Aorta (tissue), 5 donors: ENCODE measurements at places on chromosomes 11 and 22.
A peak's percentile ranks its signal among the peaks of the same experiment; 100 is the strongest.

DNA sequence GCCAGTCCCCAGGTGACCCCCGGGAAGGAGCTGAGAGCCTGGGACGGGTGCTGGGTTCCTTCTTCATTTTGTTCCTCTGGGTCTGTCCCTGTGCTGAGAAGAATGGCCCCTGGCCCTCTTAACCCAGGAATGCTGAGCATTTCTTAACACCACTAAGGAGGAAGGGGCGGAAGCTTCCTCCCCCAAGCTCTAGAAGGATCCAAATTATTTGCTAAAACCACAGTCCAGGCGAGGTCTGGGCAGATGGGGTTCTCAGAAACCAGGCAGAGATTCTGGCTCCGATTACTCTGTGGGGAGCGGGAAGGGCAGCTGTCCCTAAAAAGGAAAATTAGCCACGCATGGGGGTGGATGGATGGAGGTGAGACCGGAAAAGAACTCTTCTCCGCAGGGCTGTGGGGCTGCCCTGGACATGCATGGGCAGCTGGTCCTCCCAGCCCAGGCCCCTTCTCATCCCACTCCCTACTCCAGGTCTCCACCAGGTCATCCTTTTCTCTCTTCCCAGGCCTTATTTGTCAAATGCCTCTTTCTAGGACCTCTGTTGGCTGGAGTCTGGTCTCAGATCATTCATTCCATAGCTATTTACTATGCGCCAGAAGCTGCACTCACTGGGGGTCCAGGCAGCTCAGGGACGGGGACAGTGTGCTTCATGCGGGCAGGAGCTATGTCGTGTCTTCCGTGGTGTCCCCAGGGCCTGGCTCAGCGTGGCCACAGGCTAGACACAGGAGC lies 45.0 kb upstream of the MYH9 start:
- H3K4me1 ChIP-seq: no peaks in the 10 kb centered on the region
- no peak overlapping the region for H3K27ac ChIP-seq
- DNase-seq: no peak
- no peaks in the 10 kb centered on the region for H3K27me3 ChIP-seq
- no peak overlapping the region for H3K4me3 ChIP-seq

- H3K27ac ChIP-seq: no peak overlapping the region
- DNase-seq: no peak
- H3K4me1 ChIP-seq: no peaks in the 10 kb centered on the region
- no peaks in the 10 kb centered on the region for H3K36me3 ChIP-seq
These were observed 10.6 kb downstream of the JHY start for GRCh38 chr11:122893131-122893530.

DNA sequence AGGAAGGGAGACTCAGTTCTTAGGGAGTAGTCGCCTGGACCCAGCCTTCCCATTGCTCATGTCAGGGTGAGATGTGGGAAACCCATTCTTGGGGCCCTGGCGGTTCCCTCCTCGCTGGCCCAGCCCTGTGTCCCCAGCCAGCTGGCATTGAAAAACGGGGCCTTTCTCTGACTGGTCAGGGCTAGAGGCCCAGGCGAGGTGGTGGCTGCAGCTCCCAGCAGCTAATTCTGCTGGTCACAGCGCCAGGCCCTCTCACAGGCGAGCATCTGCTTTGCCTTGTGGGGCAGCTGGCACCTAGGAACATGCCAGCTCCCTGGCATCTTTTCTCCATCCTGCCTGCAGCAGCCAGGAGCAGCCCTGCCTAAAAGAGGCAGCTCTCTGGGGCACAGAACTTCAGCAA lies 20.1 kb downstream of the TSPAN18 start:
- no peaks in the 10 kb centered on the region for H3K27me3 ChIP-seq
- no peak overlapping the region for H3K4me3 ChIP-seq
- no peak for DNase-seq
- peaks cover 5% of the 10 kb centered on the region for H3K4me1 ChIP-seq

- H3K4me1 ChIP-seq: peaks cover 10% of the 10 kb centered on the region
- H3K4me3 ChIP-seq: no peak overlapping the region
- no peak overlapping the region for H3K27ac ChIP-seq
- H3K27me3 ChIP-seq: no peaks in the 10 kb centered on the region
These were observed 67.6 kb upstream of the BID start for GRCh38 chr22:17841836-17842235.

DNA sequence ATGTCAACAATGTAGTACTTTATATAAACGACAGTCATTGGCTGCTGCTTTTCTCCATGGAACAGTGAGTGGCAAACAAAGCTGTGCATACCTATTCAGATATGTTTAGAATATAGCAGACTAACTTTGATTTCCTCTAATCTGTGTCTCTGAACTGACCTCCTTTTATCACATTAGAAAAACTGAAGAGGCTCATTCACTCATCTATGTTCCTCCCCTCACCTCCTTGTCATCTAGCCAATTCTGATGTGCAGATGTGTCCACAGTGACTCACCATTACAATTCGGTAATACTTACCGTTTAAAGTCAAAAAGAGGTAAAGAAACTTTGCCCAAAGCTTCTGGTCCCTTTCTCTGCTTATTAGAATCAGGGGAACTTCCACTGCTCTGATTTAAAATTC lies 51.5 kb upstream of the RPS13 start:
- no peaks in the 10 kb centered on the region for H3K27me3 ChIP-seq
- no peaks in the 10 kb centered on the region for H3K4me1 ChIP-seq
- H3K27ac ChIP-seq: no peak overlapping the region
- no peak for DNase-seq
- H3K36me3 ChIP-seq: no peaks in the 10 kb centered on the region

DNA sequence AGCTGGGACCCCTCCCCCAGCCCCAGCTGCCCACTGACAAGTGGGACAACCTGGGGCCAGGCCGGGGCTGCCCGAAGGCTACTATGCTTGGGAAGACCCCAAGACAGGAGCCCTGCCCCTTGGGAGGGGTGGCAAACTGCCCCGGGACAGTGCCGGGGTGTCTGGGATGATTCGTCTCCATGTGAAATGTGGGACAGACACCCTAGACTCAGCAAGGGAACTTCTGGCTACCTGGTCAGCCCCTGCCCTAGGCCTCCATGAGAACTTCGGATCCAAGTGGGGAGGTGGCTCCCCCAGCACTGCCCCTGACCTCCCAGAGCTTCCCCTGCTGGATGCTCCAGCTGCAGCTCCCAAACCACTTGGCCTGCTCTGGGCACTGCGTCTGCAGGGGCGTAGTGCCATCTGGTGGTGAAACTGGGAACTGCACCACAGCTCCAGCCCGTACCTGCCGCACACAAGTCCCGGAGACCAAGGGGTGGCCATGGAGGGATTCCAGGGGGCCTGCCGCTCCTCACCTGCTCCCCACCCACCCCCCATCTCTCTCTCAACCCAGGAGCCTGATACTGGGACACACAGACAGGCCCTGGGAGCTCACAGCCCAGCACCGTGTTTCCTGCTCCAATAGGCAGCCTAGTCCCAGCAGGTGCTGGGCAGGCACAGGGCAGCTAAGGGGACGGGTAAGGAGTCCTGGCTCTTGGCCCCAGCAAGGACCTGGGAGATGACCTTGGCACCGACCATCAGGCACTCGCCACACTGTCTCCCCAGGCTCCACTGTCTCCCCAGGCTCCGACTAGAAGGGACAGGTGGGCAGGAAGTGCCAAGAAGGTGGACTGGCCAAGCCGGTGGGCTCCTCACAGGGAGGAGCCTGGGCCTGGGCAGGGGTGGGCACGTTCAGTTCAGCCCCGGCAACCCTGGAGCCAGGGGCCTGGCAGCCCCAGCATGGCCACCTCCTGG lies 194.1 kb downstream of the IGLL1 start:
- H3K36me3 ChIP-seq: no peaks in the 10 kb centered on the region
- H3K4me1 ChIP-seq: no peaks in the 10 kb centered on the region
- no peaks in the 10 kb centered on the region for H3K27me3 ChIP-seq
- DNase-seq: peak; percentile 94
- H3K27ac ChIP-seq: no peak overlapping the region
- H3K4me3 ChIP-seq: no peak overlapping the region

GRCh38 chr11:63672936-63673539 lies 1.9 kb upstream of the ATL3 start:
- no peak overlapping the region for H3K27ac ChIP-seq
- H3K4me3 ChIP-seq: no peak overlapping the region
- H3K4me1 ChIP-seq: no peaks in the 10 kb centered on the region

- H3K27me3 ChIP-seq: no peaks in the 10 kb centered on the region
- H3K4me1 ChIP-seq: no peaks in the 10 kb centered on the region
- no peak overlapping the region for H3K27ac ChIP-seq
- H3K4me3 ChIP-seq: no peak overlapping the region
- peak; percentile 67 for DNase-seq
- H3K36me3 ChIP-seq: no peaks in the 10 kb centered on the region
These were observed 47.0 kb upstream of the CARS1 start for GRCh38 chr11:3104051-3104714.

DNA sequence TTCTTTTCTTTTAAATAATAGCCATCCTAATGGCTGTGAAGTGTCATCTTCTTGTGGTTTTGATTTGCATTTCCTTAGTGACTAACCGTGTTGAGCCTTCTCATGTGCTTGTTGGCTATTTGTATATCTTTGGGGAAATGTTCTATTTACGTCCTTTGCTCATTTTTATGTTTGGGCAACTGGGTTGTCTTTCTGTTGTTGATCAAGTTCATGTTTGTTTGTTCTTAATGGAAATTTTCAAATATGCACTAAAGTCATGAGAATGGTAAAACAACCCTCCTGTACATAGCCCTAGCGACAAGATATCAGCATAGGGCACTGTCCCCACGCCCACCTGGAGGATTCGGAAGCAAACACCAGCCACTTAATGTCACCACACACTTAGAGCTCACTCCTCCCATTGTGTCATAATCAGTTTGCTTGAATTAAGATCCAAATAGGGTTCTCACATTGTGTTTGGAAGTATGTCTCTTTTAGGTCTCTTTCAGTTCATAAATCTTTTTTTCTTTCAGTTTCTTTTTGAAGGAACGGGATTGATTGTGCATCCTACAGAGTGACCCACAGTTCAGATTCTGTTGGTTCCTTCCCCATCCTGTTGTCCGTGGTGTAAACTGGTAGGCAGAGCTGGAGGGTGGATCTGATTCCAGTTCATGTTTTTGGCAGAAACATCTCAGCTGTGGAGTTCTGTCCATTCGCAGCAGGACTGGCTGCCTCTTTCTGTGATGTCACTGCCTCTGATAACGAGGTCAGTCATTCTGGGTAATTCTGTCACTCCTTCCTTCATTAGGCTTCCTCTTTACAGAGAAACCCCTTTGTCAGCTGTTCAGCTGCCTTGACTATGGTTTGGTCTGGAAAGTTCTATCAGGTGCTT lies 26.4 kb upstream of the ADORA2A start:
- H3K36me3 ChIP-seq: peaks cover 2% of the 10 kb centered on the region
- DNase-seq: no peak
- peak overlapping the region; percentile 18 for H3K27ac ChIP-seq
- no peak overlapping the region for H3K4me3 ChIP-seq
- H3K27me3 ChIP-seq: no peaks in the 10 kb centered on the region

- no peaks in the 10 kb centered on the region for H3K27me3 ChIP-seq
- no peak overlapping the region for H3K4me3 ChIP-seq
- DNase-seq: no peak
- H3K27ac ChIP-seq: no peak overlapping the region
These were observed 190.8 kb downstream of the TTC28 start for GRCh38 chr22:28488825-28489224.

- no peaks in the 10 kb centered on the region for H3K27me3 ChIP-seq
- no peak for DNase-seq
- no peaks in the 10 kb centered on the region for H3K36me3 ChIP-seq
These were observed 321 bp downstream of the RHBDD3 start for GRCh38 chr22:29267462-29267857.

DNA sequence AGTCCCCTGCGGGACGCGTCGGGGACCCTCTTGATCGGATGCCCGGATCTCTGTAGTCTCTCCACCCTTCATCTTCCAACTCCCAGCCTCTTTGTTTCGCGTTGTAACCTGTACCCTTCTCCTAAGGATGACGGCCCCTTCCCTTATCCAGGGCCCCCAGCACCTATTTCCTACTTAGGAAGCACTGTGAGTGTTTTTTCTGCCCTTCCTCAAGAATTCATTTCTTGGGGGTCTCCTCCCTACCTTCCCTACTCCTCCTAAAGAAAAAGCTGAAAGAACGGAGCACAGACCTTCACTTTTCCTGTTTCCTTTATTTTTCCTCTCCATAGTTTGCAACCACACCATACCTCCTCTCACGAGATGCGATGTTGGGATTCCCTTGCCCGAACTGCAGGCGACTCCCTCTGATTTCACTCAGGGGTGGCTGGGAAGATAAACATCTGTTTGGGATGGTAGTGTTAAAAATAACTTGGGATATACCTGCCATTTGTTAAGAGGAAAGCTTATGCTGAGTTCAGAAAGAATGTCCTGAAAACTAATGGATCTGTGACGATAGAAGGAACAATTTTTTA lies 593 bp downstream of the FAM118B start:
- H3K27ac ChIP-seq: no peak overlapping the region
- no peaks in the 10 kb centered on the region for H3K36me3 ChIP-seq
- peak overlapping the region; percentile 67 for H3K4me3 ChIP-seq
- no peak for DNase-seq
- H3K27me3 ChIP-seq: no peaks in the 10 kb centered on the region
- no peaks in the 10 kb centered on the region for H3K4me1 ChIP-seq

- no peak for DNase-seq
- no peak overlapping the region for H3K27ac ChIP-seq
- no peaks in the 10 kb centered on the region for H3K27me3 ChIP-seq
- H3K4me1 ChIP-seq: no peaks in the 10 kb centered on the region
- no peak overlapping the region for H3K4me3 ChIP-seq
These were observed 230.3 kb downstream of the ETS1 start for GRCh38 chr11:128357073-128357472.

DNA sequence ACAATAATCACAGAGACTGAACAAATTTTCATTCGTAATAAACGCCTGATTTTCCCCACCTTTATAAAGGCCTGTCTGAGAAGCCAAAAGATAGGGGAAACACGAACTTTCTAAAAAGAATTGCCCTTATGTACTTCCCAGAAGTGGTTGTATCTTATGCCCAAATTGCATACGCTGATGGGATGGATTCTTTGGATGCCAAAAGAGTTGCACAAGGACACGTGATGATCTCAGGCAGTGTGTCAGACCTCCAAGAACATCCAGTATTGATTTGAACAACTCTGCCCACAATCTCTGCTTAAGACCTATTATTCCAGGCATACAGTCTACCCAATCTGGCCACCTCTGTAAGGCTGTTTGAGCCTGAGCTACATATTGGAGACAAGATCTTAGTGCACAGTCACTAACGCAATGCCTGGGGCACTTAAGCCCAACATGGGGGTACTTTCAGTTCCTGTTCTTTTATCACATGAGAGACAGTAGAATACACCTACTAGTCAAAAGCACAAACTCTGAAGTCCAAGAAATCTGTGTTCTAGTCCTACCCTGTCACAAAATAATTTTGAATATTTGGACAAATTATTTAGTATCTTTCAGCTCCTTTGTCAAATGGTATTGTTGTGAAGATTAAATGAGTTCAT lies 38.9 kb downstream of the OR10A6 start:
- H3K4me1 ChIP-seq: no peaks in the 10 kb centered on the region
- DNase-seq: no peak
- no peak overlapping the region for H3K27ac ChIP-seq
- H3K36me3 ChIP-seq: no peaks in the 10 kb centered on the region
- H3K27me3 ChIP-seq: no peaks in the 10 kb centered on the region

GRCh38 chr22:50712341-50713007 lies 25.5 kb upstream of the ACR start:
- no peaks in the 10 kb centered on the region for H3K4me1 ChIP-seq
- H3K4me3 ChIP-seq: no peak overlapping the region
- DNase-seq: peak; percentile 42
- H3K27me3 ChIP-seq: no peaks in the 10 kb centered on the region

- no peaks in the 10 kb centered on the region for H3K4me1 ChIP-seq
- H3K27ac ChIP-seq: no peak overlapping the region
- H3K27me3 ChIP-seq: no peaks in the 10 kb centered on the region
- no peak for DNase-seq
- H3K4me3 ChIP-seq: no peak overlapping the region
These were observed 844.5 kb upstream of the RAG2 start for GRCh38 chr11:37442576-37442975.

GRCh38 chr11:110738641-110739040 lies 26.4 kb upstream of the ARHGAP20 start:
- no peaks in the 10 kb centered on the region for H3K27me3 ChIP-seq
- H3K36me3 ChIP-seq: no peaks in the 10 kb centered on the region
- no peak overlapping the region for H3K27ac ChIP-seq
- no peaks in the 10 kb centered on the region for H3K4me1 ChIP-seq
- DNase-seq: no peak
- no peak overlapping the region for H3K4me3 ChIP-seq
